ENCODE measurements at places on chromosomes 16 and 17.

GRCh38 chr16:85293904-85294642 lies 181.8 kb upstream of the CIBAR2 start:
- DNase-seq, result no peak

DNA sequence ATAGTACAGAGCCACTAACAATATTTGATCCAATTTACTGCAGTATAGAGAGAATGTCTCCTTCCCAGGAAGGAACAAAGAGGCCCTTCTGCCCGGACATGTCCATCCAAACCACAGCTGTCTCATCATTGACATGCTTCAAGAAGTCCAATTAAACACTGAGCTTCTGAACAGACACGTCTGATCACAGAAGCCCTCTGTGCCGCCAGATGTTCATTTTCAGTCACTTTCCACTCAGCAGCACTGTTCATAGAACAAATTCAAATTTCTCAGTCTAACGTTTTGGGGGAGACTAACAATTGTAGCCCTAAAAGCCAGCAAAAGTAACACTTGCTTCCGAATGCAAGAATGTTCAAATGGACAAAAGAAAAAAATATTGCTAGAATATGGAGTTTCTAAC lies 15.3 kb downstream of the ZC3H7A start:
- no peak for DNase-seq

DNA sequence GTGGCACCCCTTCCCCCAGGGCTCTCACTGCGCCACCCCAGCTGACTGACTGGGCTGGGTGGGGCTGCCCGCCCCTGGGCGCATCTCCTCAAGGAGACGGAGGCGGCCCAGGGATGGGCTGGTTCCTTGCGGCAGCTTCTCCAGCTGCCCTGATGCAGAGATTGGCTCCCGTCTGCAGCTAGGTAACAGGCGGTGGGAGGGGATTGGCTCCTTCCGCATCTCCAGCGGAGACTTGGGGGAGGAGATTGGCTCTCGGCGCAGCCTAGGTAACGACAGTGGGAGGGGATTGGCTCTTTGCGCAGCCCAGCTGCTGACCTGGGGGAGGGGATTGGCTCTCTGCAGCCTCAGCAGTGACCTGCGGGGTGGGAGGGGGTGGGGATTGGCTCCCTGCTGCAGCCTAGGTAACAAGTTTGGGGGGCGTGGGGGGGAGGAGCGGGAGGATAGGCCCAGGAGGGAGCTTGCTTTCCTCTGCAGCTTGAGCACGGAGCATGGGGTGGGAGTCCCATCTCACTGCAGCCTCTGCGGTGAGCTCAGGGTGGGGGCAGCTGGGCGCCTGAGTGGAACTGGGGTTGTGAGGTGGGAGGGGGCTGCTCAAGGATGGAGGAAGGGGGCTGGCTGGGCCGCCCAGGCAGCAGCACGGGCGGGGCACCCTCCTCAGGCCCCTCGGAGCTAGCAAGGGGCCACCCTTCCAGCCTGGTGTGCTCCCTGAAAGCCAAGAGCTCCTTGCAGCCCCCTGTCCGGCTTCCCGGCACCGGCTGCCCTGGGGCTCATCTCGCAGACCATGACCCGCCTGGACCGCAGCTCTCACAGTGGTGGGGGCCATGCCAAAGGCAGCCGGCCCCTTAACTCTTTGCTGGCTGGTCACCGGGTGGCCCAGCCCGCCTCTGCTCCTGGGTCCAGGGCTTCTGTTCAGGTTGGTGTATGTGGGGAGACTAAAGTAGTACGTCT lies 6.4 kb downstream of the NFE2L1 start:
- DNase-seq, result no peak

- DNase-seq, result no peak
Observed at GRCh38 chr17:31427684-31428083, 36.2 kb downstream of the RAB11FIP4 start.

- DNase-seq, result no peak
Observed at GRCh38 chr17:4533523-4534504, 21.4 kb downstream of the MYBBP1A start.

GRCh38 chr16:7124701-7125100 lies 207.9 kb upstream of the RBFOX1 start:
- DNase-seq, result no peak

DNA sequence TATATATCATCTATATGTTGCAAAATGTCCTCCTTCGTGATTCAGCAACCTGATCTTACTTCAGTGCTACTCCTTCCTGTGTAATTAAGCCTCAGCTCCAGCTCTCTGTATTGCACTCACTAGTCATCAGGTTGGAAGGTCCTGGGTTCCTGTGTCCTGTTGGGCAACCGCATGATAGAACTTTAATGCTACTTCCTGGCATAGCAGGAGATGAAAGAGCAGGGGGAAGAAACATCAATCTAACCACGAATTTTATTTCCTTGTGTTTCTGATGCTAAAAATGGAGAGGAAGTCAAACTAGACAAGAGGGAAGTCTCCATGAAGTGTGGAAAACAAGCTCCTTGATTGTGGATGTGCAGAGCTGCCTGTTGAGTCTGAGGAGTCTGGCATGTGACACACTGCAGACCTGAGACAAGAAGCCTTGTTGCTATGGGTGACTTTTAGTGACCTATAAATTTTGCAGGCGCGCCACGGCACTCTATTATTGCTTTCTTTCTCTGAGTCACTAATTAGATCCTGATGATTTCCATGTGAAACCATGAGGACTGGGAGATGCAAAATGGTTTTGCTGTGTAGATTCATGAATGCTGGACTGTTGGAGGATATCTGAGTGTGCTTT lies 25.6 kb downstream of the IGSF6 start:
- DNase-seq, result no peak

DNA sequence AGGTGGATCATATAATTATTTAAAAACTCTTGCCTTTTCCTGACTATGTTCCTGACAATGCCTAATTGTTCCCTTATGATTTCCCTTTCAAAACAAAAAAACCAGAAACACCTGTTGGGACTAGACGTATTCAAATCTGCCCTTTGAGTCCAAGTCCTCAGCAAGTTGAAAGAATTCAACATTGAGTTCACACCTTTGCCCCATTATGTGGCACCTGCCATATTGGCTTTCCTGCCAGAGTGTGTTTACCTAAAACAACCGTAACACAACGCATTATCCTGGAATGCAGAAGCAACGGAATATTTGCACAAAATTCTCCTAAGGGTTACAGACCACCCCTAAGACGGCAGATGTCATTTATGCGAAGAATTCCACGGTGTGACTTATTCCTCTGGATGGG lies 105.9 kb downstream of the ZFHX3 start:
- no peak for DNase-seq

GRCh38 chr16:78704416-78704815 lies 605.0 kb downstream of the WWOX start:
- DNase-seq, result no peak
